Endodermal cell (in vitro differentiated cells): ENCODE measurements at places on chromosomes 7 and 10.

DNA sequence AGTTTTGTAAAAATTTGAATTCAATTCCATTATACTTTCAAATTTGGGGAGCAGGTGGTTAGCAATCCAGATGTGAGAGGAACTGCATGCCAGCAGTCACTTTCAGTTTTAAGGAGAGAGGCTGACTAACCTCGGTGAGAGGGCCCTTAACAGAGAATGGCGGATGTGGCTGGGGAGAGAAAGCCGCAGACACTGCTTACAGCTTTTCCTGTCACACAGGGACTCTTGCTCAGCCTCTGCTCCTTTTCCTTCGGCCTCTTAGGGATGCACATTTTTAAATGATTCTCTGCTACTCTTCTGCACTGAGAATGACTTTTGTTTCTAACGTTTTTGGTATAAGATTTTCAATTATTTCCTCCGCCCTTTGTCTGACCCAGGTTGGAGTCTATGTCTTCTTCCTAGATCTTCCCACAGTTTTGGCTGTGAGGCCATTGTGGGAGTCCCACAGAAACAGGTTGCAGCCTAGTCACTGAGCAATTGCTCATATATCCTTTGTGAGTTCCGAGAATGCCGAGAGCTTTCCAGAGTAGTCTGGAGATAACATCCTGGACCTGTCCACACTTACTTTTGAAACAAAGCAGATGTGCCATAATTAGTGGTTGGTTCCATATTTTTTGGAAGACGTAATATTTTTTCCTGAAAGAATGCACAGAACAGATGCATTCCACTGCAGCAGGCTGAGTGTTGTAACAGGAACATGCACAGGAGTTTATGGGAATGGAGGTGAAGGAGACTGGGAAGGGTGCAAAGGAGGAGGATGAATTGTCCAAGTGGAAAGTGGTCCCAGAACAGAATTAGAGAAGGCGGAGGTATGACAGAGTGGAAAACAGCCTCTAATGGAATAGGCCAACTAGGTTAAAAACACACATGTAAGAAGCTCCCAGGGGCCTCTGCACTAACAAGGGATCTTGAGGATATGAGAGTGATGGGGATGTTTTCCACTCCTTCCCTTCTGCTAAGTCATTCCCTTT, 168.0 kb upstream of the ZNF32 start:
- DNase-seq = peak; percentile 35

DNA sequence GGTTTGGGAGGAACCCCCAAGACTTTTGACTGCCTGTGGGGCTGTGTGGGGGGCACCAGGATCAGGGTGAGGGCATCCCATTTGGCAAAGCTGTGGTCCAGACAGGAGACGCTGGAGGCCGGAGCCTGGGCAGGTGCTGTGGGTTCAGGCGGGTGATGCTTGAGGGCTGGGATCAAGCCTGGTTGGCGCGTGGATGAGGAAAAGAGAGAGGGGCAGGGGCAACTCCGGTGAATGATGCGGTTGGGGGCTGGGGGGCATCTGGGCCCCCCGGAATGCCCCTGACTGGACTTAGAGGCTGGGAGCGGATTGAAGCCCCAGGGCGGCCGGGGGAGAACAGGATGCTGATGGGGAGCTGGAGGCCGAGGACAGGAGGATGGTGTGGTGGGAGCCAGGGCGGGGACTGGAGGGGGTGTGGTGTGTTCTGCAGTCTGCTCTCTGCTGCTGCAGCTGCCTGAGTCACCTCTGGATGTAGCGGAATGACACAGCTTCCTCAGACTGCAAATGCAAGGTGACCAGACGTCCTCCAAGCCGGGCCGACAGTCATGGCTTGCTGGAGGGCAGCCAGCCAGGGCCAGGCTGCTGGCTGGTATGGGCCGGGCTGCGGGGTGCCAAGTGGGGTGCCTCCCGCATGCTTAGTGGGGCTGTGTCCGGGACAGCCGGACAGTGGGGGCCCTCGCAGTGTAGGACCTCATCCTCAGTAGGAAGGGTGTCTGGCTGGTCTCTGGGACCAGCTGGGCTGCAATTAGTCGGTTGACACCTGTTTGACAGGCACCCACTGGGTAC, 3.2 kb downstream of the MAFK start:
- peak; percentile 74 for DNase-seq

DNA sequence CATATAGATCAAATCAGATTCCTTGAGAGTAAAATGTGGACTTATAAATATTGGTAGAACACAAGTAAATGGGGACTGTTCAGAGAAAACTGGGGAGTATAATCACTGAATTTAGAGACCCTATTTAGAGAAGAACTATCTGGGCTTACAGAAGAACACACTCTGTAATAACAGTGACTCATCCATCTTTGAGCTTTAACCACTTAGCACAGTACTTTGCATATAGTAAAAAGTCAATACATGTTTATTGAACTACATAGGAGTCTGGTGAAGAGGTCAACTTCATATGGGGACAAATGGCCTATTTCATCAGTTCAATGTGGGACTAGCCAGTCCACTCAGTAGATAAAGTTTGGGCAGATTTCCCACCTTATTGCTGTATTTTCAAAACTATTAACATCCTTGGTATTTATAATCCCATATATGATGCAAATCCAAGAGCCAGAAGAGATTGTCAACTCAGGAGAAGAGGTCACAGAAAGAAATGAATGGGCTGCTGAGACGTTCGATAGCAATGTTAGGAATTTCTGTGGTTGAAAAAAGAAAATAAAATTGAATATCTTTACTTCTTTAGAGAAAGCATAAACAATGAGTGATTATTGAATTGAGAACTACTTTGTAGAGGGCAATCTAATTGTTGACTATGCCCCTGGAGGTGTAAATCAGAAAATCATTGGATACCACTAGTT, 119.3 kb upstream of the CACNA2D1 start:
- DNase-seq = no peak

GRCh38 chr7:66430164-66430545, 198.5 kb upstream of the KCTD7 start:
- DNase-seq = no peak

- no peak for DNase-seq
Measured at GRCh38 chr10:130326954-130327353, 190.8 kb downstream of the GLRX3 start.

- no peak for DNase-seq
Measured at GRCh38 chr7:6554848-6555247, 3.6 kb upstream of the GRID2IP start.

DNA sequence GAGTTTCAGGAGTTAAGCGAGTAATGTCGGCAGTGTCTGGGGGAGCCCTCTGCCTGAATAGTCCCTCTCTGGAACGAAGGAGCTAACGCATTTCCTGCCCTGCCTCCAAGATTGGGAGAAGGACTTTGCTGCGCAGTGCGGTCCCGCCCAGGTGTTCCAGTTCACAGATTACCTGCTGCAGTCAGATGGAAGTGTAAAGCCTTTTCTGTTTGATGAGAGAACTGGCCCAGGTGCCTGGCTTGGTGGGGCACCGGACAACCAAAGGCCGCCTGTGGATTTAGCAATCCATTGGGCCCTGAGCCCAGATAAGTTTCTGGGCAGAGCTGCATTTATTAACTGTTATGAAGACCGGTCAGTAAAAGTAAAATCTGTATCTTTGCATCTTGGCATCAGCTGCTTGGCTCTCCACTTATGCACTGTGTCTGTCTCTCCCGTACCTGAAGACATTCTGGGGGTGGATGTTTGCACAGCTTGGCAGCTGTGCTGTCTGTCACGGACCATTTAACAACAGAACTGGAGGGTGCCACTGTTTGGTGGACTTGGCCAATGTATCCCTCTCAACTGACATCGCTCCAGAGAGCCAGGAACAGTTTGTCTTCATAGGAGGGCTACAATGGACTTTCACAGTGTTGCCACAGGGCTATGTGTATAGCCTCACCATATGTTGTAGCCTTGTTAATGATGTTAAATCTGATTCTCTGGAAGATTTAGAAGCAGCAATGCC, 654.7 kb upstream of the ZWINT start:
- no peak for DNase-seq

- no peak for DNase-seq
Measured at GRCh38 chr10:20089879-20090278, 273.6 kb downstream of the PLXDC2 start.

DNA sequence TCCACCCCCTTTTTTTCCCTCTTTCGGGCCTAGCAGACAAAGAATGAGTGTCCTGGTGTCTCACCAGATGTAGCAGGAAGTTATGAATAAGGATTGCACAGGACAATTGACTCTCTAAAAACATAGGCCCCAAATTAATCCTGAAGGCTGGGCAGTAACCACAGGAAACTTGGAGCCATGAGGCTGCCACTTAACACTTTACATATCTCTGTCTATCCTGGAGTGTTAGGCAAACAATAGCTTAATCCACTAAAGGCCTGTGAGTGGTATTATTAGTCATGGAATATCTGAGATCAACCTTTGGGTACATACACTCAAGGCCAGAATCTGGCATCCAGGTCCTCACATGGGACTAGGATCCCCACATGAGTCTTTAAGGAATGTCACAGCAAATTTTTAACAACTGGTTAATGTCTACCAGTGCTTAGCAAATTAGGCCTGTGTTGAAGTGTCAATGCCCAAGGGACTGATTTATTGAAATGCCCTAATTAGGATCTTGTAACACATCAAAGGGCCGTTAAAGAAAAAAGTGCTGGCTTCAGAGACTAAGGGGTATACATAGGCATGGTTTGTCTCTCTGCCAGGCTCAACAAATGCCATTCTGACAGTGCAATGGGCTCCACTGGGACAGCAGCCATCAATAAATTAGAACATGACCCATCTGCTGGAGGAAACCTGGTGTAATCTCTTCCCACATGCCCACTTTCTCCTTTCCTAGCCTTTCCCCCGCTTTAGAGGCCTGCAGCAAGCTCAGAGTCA, 196.7 kb upstream of the TBX20 start:
- no peak for DNase-seq

- DNase-seq = no peak
Measured at GRCh38 chr10:102429468-102429867, 2.9 kb downstream of the CUEDC2 start.

DNA sequence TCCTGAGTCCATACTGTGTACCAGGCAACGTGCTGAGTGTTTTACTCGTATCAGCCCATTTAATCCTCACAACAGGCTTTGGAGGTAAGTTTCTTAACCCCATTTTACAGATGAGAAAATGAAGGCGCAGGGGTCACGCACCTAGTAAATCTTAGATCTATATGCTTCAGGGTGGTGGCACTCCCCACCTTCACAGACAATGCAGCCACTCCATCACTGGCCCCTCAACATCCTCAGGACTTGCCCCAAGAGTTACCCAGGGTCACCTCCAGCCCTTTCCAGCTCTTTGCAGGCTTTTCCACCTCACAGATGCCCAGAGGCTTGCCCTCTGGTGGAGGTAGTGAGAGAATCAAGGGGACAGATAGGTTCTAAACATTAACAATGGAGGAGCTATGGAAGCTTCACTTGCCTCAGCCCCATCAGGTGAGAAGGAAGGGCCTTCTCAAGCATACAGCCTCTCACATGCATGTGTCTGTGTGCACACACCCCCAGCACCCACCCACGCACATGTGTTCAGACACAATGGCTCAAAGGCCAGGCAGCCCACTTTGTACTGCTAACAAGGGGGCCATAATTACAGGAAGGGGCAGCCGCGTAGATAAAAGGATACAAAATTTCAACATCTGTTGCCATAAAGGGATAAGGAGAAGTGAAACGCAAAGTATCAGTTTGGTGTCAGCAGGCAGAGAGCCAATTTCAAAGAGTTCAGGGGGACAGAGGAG, 29.1 kb downstream of the DPCD start:
- DNase-seq = peak; percentile 77

DNA sequence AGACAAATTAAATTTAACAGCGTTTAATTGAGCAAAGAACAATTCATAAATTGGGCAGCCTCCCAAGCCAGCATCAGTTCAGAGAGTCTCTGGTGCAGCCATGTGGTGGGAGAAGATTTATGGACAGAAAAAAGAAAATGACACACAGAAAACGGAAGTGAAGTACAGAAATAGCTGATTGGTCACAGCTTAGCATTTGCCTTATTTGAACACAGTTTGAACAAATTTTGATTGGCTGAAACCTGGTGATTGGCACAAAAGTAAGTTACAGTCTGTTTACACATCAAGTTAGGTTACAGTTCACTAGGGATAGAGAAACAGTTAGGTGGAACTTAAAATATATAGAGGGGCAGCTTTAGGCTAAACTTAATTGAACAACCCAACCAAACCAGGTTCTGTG, 720.1 kb downstream of the TYW1 start:
- no peak for DNase-seq

- no peak for DNase-seq
Measured at GRCh38 chr10:662223-662605, 27.3 kb downstream of the DIP2C start.

DNA sequence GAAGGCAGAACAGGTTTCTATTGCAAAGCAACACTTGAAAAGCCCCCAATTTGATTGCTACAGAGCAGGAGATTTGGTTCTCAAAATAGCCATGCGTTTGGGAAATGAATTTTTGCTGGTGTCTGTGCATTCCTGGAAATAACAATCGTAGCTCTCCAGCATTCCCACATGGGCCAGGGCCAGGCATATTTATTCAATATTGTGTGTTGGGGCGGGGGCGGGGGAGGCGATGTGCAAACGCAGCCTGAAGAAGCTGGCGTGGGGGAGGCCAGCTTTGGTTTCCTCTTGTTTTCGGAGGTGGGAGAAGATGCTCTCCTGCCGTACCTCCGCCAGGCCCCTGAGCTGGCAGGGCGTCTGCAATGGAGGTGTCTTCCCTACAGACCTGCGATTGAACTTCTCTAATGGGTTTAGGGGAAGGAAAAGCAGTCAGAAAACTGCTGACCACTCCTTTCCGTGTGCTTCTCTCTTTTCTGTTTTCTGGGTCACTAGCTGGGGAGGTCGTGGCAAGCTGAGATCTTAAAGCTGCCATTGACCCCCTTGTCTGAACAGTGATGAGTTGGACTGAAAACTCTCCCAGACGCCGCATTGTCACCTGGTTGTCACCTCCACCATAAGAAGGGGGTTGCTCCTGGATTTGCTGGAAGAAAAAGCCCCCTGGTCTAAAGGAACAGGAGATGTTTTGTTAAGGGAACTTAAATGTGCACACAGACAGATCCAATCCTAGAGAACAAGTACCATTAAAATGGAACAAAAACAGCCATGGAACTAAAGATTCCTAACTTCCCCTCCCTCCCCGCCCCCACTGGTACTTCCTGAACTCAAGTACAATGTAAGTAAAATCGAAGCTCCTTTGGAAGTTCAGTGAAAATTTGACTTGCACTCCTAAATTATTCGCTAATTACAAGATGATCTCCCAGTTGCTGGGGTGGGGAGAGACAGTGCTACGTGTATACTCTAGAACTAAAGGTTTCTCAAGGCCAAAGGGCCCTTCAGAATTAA, 56.4 kb upstream of the HABP2 start:
- no peak for DNase-seq

- DNase-seq = no peak
Measured at GRCh38 chr10:26655746-26656145, 41.8 kb upstream of the PDSS1 start.

DNA sequence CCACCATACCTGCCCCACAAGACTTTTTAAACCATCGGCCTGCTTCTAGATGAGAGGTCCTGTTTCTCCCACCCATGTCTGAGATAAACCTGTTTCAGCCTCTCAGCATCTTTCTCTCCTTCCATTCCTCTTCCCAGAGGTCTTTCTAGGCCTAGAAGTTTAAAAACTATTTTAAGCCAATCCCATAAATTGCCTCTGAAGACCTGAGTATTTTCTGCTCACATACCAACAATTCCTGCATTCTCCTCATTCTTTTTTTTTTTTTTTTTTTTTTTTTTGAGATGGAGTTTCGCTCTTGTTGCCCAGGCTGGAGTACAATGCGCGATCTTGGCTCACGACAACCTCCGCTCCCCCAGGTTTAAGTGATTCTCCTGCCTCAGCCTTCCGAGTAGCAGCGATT, 262.9 kb upstream of the AUTS2 start:
- no peak for DNase-seq
